Activated T-helper 1 cell treated with anti-CD3 and anti-CD28 coated beads, Interleukin-12 subunit alpha, Interleukin-12 subunit beta, Interleukin-2, Interleukin-4 antibody, amounts not matched to agents 30 ng/mL and 10 ng/mL and 1 ng/mL, durations not matched to agents 14 hours and 24 hours and 36 hours (primary cell): ENCODE measurements at places on chromosomes 2 and 18. TPM values are rescaled to one million over a fixed set of nuclear protein-coding genes. Genes with fewer than 3 reads are reported as not detected.

Gene SLC5A7
- total RNA-seq, result not detected in 2 replicates

DNA sequence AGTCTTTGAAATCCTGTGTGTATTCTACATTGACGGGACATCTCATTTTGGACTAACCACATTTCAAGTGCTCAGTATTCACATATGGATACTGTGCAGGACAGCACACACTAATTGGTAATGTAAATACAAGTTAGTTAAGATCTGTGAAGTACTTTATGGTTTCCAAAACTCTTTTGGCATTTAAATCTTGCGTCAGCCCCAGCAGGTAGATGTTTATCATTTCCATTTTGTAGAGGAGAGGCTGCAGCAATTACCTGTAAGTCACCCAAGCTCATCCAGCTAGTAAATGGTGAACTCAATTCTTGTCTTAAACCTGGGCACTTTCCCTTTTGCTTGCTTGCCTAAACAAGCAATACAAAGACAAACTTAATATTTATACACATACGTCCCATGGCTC lies 1.6 kb upstream of the NAGK start:
- H3K36me3 ChIP-seq, result peaks cover 14% of the 10 kb centered on the region
- H3K4me1 ChIP-seq, result peaks cover 40% of the 10 kb centered on the region
- H3K27ac ChIP-seq, result no peak overlapping the region

DNA sequence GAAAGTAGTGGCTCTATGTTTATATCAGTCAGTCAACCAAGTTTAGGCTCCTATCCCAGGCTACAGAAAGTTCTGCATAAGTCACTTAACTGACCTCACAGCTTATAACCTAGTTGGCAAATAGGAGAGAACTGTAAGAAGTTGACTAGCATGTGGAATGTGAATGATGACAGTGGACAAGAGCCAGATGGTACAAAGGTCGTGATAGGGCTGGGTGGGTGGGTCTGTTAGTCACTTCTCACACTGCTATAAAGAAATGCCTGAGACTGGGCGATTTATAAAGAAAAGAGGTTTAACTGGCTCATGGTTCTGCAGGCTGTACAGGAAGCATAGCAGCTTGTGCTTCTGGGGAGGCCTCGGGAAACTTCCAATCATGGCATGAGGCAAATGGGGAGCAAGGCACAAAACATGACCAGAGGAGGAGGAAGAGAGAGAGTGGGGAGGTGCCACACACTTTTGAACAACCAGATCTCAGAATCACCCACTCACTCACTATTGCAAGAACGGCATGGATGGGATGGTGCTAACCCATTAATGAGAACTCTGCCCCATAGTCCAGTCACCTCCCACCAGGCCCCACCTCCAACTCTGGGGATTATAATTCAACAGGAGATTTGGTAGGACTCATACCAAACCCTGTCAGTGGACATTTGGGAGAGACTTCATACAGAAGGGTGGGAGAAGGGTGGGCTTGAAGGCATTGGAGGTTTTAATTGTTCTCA lies 68.8 kb downstream of the LTBP1 start:
- no peaks in the 10 kb centered on the region for H3K36me3 ChIP-seq
- H3K27me3 ChIP-seq, result peaks cover 2% of the 10 kb centered on the region
- no peak overlapping the region for H3K27ac ChIP-seq
- DNase-seq, result no peak
- no peaks in the 10 kb centered on the region for H3K4me1 ChIP-seq

GRCh38 chr2:171711351-171711750 lies 24.1 kb downstream of the DYNC1I2 start:
- no peak for DNase-seq
- H3K4me3 ChIP-seq, result no peak overlapping the region
- no peak overlapping the region for H3K27ac ChIP-seq
- H3K27me3 ChIP-seq, result no peaks in the 10 kb centered on the region
- H3K36me3 ChIP-seq, result peaks cover 8% of the 10 kb centered on the region

GRCh38 chr2:100563407-100564247 lies 834 bp downstream of the PDCL3 start:
- H3K4me3 ChIP-seq, result peak overlapping the region; percentile 97
- H3K4me1 ChIP-seq, result peaks cover 58% of the 10 kb centered on the region
- DNase-seq, result no peak
- no peaks in the 10 kb centered on the region for H3K27me3 ChIP-seq
- peaks cover 23% of the 10 kb centered on the region for H3K36me3 ChIP-seq

- H3K27me3 ChIP-seq, result no peaks in the 10 kb centered on the region
- H3K36me3 ChIP-seq, result no peaks in the 10 kb centered on the region
- peak overlapping the region; percentile 34 for H3K27ac ChIP-seq
- H3K4me1 ChIP-seq, result no peaks in the 10 kb centered on the region
- no peak overlapping the region for H3K4me3 ChIP-seq
Observed at GRCh38 chr18:42564761-42565160, 550.7 kb downstream of the RIT2 start.

GRCh38 chr2:229342376-229342775 lies 71.3 kb upstream of the PID1 start:
- H3K27me3 ChIP-seq, result peaks cover 1% of the 10 kb centered on the region
- H3K4me1 ChIP-seq, result no peaks in the 10 kb centered on the region
- DNase-seq, result no peak
- no peaks in the 10 kb centered on the region for H3K36me3 ChIP-seq

DNA sequence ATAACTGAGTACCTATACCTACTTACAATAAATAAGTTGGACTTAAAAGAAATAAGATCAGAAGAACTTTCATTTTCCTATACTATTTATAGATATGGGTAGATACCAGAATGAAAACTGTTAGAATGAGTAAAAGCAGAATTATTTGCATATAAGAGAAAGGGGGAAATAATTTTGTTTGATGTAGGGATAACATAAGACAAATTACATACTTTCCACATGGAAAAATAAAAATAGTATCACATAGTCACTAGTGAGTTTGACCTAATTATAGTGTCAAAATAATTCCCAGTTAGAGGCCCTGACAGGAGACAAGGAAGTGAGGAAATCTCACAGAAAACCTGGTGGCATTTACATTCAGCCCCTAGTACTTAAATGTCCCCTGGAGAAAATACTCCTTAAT lies 28.6 kb downstream of the KCMF1 start:
- no peak for DNase-seq
- H3K4me3 ChIP-seq, result peak overlapping the region; percentile 70
- H3K4me1 ChIP-seq, result peaks cover 57% of the 10 kb centered on the region
- peaks cover 12% of the 10 kb centered on the region for H3K36me3 ChIP-seq
